ENCODE measurements at places on chromosomes 2 and 18. TPM values are rescaled to one million over a fixed set of nuclear protein-coding genes. Genes with fewer than 3 reads are reported as not detected.

TUBA3D gene
- not detected for total RNA-seq

SERPINB10 gene
- not detected for total RNA-seq

XDH gene
- total RNA-seq: 1.8 TPM

ATOH8 gene
- total RNA-seq: 7.1 TPM

UGT1A4 gene
- total RNA-seq: 0.05 TPM

PPIL3 gene
- 24.3 TPM for total RNA-seq

CCBE1 gene
- total RNA-seq: 10.6 TPM

TEKT4 gene
- not detected for total RNA-seq

C1QL2 gene
- total RNA-seq: 0.09 TPM

MYCN gene
- not detected for total RNA-seq

NT5DC4 gene
- total RNA-seq: not detected

MC5R gene
- total RNA-seq: not detected

KCNJ13 gene
- not detected for total RNA-seq

UGT1A9 gene
- 5.2 TPM for total RNA-seq

EIF2B4 gene
- 58.4 TPM for total RNA-seq

MDH1B gene
- 1.2 TPM for total RNA-seq

TFCP2L1 gene
- 0.95 TPM for total RNA-seq

SP140 gene
- total RNA-seq: not detected

COA5 gene
- total RNA-seq: 22.9 TPM

TMEM237 gene
- 15.7 TPM for total RNA-seq

SKOR2 gene
- not detected for total RNA-seq

EXOC6B gene
- 6.7 TPM for total RNA-seq

HOXD12 gene
- total RNA-seq: not detected

ATP6V1C2 gene
- total RNA-seq: 0.06 TPM

VWC2L gene
- total RNA-seq: not detected

VWA3B gene
- not detected for total RNA-seq

COL4A4 gene
- 1.0 TPM for total RNA-seq

PSTPIP2 gene
- 0.23 TPM for total RNA-seq

HSPE1 gene
- total RNA-seq: 543 TPM

AP1S3 gene
- 29.0 TPM for total RNA-seq
